ENCODE measurements at places on chromosomes 12 and 14.

- no peak for DNase-seq
These were observed 891 bp downstream of the PLEKHA5 start for GRCh38 chr12:19130224-19131024.

DNA sequence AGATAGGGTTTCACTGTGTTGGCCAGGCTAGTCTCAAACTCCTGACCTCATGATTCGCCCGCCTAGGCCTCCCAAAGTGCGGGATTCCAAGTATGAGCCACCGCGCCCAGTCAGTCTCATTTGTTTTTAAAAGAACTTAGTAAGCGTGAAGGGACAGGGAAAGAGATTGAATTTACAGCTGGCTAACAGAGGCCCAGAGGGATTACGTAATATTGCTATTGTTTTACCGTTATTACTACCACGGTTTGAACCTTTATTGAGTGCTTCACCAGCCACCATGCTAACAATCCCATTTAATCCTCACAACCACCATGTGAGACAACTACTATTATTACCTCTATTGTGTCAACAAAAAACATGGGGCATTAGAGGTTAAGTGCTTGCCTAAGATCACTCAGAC, 26.7 kb upstream of the BLTP3B start:
- DNase-seq: no peak

DNA sequence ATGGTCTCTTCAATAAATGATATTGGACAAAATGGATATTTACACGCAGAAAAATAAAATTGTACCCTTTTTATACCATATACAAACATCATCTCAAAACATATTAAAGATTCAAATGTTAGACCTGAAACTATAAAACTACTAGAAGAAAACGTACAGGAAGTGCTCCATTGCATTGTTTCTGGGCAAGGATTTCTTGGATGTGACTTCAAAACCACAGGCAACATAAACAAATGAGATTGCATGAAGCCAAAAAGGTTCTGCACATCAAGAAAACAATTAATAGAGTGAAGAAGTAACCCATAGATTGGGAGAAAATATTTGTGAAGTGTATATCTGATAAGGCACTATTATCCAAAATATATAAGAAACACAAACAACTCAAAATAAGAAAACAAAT, 812.4 kb downstream of the NRXN3 start:
- DNase-seq: no peak

DNA sequence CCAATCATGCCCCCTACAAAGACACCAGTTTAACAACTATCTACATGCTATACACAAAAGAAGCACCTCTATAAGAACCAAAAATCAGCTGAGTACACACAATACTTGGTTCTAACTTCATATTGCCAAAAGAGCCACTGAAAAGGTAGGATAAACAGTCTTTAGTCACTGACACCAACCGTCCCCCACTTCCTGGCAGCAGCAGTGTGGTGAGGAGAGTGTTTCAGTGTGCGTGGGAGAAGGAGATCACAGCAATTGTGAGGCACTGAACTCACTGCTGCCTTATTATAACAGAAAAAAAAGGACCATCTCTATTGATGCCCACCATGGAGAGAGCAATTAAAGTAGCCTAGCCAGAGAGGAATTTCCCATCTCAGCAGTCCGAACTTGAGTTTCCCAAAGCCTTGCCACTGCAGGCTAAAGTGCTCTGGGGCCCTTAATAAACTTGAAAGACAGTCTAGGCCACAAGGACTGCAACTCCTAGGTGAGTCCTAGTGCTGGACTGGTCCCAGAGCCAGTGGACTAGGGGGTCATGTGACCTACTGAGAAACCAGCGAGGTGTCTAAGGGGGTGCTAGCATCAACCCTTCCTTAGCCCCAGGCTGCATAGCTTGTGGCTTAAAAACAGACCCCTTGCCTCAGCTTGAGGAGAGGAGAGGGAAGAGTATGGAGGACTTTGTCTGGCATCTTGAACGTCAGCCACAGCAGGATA, 37.1 kb upstream of the LMNTD1 start:
- DNase-seq: no peak

- DNase-seq: no peak
These were observed 82.3 kb downstream of the RIMBP2 start for GRCh38 chr12:130633771-130634170.

GRCh38 chr12:132071040-132071810, 72.9 kb downstream of the DDX51 start:
- DNase-seq: no peak

- DNase-seq: no peak
These were observed 31.2 kb downstream of the SRGAP1 start for GRCh38 chr12:63875703-63876102.

DNA sequence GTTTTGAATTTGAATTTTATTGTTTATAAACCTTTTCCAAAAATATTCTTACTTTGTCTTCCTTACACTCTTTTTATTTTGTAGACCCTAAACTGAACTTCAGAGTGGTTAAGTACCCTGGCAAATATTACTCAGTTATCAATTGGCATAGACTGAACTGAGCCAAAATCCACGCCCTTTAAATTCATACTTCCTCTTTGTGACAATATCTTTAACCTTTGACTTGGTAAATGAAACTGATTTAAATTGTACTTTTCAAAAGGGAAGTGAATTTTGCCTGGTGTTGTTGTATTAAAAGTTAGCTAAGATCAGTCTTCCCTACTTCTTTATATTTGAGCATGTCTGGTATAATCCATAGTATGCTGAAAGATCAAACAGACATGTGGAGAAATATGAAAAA, 184.3 kb upstream of the USP15 start:
- DNase-seq: no peak

GRCh38 chr14:52327374-52328226, 13.5 kb downstream of the PTGER2 start:
- DNase-seq: no peak

DNA sequence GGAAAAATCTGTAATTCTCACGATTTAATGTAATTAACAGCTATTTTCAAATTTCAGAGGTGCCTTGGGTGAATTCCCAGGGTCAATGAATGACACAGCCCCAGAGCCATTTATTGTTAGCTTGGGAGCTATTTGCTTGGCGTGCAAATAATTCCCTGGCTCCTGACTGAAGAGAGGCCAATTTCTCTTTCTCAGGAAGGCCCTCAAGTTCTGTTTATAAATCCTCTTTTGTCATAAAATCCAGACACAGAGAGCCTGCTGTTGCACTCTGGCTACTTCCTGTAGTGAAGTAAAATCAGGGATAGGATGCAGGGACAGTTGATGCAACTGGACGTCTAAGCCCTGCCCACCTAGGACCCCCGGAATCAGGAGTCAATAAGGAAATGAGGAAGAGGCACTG, 154.3 kb downstream of the TMX1 start:
- no peak for DNase-seq

GRCh38 chr12:48280572-48280971, 70.1 kb downstream of the ZNF641 start:
- no peak for DNase-seq

DNA sequence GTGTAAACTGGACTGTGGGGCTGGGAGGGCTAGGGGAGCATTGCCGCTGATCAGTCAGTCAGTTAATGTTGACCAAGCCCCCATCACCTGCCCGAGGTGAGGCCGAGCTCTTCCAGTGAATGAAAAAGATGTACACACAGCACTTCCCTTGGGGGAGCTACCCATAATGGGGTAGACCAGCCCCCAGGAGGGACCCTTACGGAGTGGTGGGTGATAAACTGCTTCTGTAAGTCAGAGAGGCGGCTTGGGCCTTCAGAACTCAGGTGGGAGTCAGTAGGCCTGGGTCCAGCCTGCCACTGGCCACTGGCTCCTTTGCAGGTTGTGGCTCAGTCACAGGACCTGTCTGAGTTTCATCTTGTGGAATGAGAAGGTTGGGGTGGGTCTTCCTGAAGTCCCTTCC, 43.5 kb downstream of the TSPAN9 start:
- no peak for DNase-seq

DNA sequence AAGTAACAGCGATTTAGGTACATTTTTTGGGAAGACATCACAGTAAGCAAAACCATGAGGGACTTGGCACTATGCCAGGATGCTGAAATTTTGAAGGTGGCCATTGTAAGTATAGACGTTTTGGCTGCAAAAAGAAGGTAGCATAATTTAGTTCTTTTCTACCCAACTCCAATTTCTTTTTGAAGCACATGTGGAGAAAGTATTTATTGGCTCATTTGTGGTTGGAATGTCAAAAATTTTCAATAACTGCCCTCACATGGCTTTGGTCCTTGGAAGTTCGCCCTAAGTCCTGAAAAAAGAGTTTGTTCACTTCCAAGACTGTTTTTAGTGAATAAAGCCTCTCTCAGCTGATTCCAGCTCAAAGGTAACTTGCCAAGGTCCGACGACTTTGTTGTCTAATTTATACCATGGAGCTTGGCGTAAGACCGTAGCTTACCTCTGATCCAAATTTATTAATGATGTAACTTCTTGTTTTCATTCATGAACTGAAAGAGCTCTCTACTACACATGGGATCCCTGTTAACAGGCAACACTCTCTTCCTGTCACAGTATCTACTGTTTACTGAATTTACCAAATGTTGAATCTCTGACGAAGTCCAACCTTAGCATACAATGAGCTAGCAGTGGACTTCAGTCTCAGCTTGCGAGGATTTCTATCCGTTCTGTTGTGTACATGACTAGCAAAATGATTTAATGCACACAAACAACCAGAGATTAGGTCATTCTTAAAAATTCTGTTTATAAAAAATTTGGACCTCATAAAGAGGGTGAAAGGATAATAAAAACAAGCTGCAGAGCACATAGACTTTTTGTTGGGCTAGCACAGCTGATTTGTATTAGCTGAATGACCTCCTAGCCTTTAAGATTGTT, 49.0 kb downstream of the MSRB3 start:
- DNase-seq: no peak

DNA sequence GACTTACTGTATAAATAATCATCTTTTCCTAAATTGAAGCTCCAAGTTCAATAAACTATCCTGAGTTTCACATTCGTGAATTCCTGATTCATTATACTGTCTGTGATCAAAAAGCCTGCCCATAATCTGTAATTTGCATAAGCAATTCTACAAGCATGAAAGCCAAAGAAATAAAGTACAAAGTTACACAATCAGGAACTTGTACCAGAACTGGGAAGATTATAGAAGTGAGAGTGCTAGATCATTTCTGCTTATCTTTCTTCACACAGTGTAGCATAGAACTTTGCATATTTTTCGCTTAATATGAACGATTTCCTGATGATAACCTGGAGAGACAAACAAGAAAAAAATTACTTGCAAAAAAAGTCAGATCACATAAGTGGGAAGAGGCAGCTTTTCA, 308.2 kb downstream of the C12orf50 start:
- DNase-seq: no peak

- no peak for DNase-seq
These were observed 28.9 kb downstream of the PNN start for GRCh38 chr14:39203659-39204606.

DNA sequence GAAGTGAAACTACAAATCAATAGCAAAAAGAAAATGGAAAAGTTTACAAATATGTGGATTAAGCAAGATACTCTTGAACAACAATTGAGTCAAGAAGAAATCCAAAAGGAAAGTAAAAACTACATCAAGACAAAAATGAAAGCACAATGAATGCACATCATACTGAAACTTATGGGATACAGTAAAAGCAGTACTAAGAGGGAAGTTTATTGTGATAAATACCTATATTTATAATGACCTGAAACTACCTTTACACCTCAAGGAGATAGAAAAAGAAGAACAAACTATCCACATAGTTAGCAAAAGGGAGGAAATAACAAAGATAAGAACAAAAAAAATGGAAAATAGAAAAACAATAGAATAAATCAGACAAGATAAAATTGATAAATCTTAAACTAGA, 375.0 kb downstream of the TRHDE start:
- no peak for DNase-seq

DNA sequence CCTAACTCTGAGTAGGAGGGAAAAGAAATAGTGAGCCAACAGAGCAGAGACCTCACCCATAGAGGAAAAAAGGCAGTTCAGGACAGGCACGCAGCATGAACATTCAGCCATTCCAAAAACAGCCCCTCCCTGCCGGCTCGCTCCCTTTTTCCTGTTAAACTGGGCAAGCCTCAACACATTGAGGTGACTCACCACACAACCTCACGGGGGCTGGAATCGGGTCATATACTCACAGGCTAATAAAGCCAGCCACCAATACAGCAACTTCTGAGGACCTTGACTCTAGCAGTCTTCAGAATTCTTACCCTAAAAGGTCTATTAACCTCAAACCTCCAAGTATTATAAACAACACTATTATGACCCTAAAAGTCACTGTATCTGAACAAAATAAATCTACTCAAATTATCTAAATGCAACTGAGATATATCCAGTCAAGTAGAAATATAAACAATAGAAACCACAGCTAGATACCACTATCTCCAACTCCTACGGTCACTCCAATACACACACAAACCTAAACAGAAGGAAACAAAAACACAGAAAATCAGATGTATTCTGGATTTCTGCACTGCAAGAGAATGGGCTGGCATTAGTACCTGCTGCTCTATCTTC, 6.3 kb downstream of the YBX3 start:
- no peak for DNase-seq

DNA sequence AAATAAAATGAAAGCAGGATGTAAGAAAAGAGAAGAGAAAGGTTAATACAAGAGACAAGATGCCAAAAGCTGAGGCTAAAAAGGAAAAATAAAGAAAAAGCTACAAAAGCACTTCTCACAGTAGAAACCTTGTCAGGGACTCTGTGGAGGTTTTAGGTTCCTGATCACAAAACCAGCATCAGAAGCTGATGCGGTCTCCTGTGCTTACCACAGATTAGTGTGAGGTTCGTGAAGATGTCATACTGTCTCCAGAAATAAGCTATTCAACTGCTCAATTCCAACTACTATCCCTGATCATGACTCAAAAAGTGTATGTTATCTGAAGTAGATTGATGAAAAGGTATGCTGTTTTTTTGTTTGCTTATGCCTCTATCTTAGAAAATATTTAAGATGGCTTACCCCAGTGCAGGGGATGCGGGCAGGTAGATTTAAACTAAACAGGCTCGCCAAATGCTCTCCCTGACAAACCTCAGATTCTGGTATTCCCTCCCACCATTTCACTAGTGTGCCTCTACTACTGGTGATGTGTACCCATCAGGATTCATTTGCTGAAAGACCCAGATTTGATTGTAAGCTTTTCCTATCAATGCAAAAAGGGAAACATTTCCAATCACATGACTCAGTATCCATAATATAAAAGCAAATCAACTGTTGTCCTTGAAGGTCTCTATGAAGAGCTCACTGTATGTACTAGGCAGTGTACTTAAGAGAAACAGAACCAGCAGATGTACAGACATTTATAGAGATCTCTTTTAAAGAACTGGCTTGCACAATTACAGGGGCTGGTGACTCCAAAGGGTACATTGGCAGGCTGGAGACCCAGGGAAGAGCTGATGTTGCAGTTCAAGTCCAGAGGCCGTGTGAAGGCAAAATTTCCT, 169.5 kb upstream of the FOXN3 start:
- DNase-seq: no peak

- no peak for DNase-seq
These were observed 36.0 kb downstream of the FBRSL1 start for GRCh38 chr12:132525833-132526455.

- no peak for DNase-seq
These were observed 36.5 kb downstream of the FBXO33 start for GRCh38 chr14:39395555-39396254.

- DNase-seq: no peak
These were observed 207.3 kb downstream of the AEBP2 start for GRCh38 chr12:19646599-19646998.

All from cortex of kidney (tissue), 1 donor.